Ureter (tissue), 1 donor: ENCODE measurements at places on chromosomes 3 and 15. TPM values are rescaled to one million over a fixed set of nuclear protein-coding genes. Genes with fewer than 3 reads are reported as not detected.

DNA sequence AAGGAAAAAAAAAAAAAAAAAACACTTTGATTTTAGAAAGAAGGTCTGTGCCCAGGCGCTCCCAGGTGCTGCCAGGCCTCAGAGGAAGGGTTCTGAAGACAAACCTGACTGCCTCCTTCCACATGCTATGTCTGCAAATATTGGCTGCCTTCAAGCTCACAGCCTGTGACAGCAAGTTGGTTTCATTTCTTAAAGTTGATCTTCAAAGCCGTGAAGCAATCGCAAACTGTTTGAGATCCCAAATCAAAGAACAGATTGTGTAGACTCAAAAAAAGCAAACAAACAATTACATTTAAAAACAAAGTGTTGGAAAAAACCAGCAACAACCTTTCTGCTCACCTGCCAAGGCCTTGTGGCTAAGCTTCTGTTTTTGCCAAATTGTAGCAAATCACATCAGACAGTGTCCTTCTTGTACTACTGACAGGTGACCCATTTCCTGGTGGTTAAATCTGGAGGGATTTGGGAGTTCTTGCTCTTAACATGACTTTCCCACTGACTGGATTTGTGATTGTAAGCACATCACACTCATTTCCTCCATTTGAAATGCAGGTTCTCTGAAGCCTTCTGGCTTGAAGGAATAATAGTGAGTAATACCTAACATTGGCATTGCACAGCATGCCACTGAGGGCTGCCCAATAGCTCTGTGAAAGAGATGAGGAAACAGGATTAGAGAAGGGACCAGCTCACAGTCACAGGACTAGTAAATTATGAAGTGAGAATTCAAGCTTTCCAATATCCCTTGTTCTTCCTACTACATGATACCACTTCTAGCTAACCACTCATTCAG lies 502.4 kb downstream of the LPP start:
- no peak for DNase-seq

Gene C15orf40
- 28.1 TPM for total RNA-seq

Gene EPHA6
- total RNA-seq: 13.2 TPM

Gene ZNF660
- total RNA-seq: 7.5 TPM

- DNase-seq: no peak
These were observed 69.9 kb downstream of the LRIG1 start for GRCh38 chr3:66430876-66431275.

DNA sequence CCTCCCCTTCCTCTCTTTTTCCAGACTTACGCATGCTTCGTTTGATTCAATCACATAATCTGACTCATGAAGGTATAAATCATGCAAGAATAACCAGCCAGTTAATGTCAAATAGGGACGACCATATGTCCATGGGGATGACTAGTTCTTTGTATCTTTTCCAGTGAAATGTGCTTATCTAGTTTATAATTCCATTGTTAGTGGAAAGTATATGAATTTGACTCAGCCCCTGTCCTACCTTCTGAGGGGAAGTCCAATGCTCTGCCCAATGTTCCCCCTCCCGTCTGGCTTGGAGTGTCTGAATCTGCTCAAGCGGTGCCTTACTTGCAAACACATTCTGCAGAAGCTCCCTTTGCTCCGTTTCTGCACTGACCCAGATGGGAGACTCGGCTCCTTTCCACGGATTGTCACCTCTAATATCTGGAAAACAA lies 55.0 kb upstream of the EPHB3 start:
- DNase-seq: no peak

DNA sequence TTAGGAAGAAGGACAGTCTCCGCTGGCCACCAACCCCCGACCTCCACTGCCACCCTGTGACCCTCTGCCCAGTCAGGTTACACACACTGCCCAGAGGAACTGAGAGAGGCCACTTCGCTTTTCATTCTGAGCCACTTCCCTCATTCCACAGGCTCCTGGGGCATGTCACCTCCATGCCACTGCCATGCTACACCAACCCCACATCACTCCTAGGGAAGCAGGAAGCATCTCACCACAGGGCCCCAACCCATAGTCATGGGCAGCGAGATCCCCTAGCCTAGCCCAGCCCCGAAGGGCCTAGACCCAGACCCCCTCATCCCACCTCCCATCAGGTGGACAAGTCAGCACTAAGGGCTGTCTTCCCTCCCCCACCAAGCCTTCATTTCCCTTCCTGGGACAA lies 1.4 kb downstream of the PLCB2 start:
- DNase-seq: no peak

Gene TMEM266
- 0.52 TPM for total RNA-seq

- no peak for DNase-seq
These were observed 468.6 kb downstream of the CNTN6 start for GRCh38 chr3:1561427-1561826.

- no peak for DNase-seq
These were observed 420.4 kb downstream of the EPHA3 start for GRCh38 chr3:89527736-89528305.

Gene DNASE1L3
- total RNA-seq: 6.1 TPM

GRCh38 chr15:71538181-71538580 lies 272.2 kb upstream of the NR2E3 start:
- DNase-seq: no peak

Gene SNAPC5
- 29.2 TPM for total RNA-seq

Gene CACNA2D2
- 2.6 TPM for total RNA-seq

GRCh38 chr3:178155521-178155920 lies 380.7 kb upstream of the KCNMB2 start:
- DNase-seq: no peak

Gene SATB1
- total RNA-seq: 59.7 TPM

- DNase-seq: no peak
These were observed 22.9 kb upstream of the HHATL start for GRCh38 chr3:42725454-42725853.

- DNase-seq: no peak
These were observed 1.9 kb downstream of the IVD start for GRCh38 chr15:40407330-40407990.

GRCh38 chr3:186209810-186210752 lies 101.2 kb upstream of the ETV5 start:
- peak; percentile 47 for DNase-seq

DNA sequence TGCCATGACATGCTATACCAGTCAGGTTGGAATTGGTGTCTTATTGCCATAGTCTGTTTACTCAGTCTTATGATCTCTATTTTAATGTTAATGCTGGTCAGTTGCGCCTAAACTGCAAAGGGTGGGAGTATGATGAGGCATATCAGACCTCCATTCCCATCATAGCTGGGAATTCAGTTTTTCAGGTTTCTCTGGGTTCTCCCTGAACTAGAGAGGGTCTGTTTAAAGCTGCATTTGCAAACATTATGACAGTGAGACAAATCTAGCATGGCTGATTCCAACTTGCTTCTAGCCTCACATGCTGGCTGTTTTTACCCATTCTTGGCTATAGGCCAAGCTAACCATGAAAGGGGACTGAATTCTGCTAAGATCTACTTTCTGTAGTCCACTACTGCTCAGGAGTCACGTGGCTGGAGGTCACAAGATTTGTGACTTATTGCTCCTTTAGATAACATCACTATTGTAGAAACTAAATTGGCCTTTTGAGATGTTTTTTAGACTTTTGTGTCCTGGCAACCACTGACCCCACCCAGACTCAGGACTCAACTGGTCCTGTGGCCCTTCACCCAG lies 96.5 kb downstream of the TGFBR2 start:
- no peak for DNase-seq

GRCh38 chr15:80989518-80990478 lies at the start of gene MESD:
MESD (minus strand) TSS chr15:80989819; CDS start chr15:80989791, 28 bp downstream.
- peak; percentile 99 for DNase-seq

DNA sequence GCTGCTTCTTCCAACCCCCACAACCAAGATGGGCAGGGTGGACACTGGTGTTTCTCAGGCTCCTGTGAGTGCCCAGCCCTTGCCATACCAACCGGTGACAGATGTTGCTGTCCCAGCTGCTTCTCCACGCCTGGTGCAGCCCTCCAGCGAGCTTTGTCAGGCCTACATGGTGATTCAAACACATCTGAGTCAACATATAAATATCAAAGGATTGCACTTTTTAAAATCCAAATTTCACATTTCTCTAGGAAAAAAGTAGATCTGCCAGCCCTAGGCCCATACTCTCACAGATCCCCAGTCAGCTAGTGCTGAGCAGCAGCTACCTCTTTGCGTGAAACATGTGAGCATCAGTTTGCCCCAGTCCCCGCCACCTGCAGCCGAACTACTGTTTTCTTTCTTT lies 52.7 kb downstream of the RPN1 start:
- DNase-seq: no peak

Gene GOLGA8S
- 0.65 TPM for total RNA-seq

DNA sequence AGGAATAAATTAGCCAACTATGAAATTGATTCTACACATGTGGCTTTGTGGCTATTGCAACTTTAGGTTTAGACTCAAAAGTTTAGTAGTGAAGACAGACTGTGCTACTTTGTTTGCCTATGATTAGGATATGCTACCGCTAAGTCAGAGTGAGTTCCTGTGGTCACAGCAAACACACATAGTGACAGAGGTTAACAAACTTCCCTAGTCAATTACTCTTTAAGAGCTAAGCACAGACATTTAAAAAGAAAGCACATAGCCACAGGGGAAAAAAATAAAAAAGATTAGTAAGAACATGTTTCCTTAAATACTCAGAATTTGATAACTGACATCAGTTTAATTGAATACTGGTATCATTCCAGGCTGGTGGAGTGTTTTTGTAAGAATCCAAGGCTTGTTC lies 207.1 kb downstream of the GBE1 start:
- DNase-seq: no peak

- DNase-seq: no peak
These were observed 44.2 kb upstream of the ATG7 start for GRCh38 chr3:11228041-11228440.

Gene CLEC3B
- total RNA-seq: 58.9 TPM

DNA sequence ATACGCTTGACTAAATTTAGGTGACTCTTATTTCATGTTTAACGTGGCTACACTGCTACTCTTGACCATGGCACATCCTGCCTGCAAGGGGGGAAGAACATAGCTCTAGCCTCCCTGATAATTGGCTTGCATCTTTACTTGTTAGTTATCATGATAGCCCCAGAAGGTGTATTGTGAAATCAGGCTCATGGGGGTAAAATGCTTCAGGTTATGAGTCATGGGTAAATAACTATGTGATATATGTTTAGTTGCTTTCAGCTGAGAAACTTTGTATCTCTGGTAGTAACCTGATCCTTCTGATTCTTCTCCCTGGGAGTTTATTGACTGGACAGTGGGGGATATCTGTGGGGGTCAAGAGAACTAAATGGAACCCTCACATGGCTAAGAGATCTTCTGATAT lies 660.8 kb upstream of the UBE2E2 start:
- DNase-seq: no peak

Gene TOP2B
- 192 TPM for total RNA-seq

Gene RPP25
- 7.3 TPM for total RNA-seq

DNA sequence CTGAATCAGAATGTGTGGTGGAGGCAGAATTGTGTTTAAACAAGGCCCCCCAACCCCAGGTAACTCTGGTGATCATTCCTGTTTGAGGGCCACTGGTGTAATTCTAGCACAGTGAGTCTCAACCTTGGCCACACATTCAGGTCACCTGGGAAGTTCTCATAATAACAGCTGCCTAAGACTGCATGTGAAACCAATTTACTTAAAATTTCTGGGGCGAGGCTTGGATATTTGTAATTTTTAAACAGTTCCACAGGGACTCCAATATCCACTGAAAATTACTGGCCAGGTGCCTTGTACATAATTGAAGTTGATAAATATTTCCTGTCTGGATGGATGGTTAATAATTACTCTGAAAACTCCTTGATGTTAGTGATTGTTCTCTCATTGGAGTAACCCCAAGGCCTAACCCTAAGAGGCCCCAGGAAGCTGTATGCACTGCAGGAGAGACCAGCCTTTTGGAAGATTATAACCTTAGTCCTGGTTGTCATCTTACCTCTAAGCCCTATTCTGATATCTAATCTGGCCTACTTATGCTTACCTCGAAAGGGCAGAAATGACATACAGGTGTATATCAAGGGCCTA lies 25.7 kb upstream of the EPHB1 start:
- no peak for DNase-seq

- DNase-seq: no peak
These were observed 115.1 kb downstream of the FHIT start for GRCh38 chr3:61136191-61136590.

Gene SLC30A4
- total RNA-seq: 5.8 TPM

Gene PRR20G
- total RNA-seq: not detected

DNA sequence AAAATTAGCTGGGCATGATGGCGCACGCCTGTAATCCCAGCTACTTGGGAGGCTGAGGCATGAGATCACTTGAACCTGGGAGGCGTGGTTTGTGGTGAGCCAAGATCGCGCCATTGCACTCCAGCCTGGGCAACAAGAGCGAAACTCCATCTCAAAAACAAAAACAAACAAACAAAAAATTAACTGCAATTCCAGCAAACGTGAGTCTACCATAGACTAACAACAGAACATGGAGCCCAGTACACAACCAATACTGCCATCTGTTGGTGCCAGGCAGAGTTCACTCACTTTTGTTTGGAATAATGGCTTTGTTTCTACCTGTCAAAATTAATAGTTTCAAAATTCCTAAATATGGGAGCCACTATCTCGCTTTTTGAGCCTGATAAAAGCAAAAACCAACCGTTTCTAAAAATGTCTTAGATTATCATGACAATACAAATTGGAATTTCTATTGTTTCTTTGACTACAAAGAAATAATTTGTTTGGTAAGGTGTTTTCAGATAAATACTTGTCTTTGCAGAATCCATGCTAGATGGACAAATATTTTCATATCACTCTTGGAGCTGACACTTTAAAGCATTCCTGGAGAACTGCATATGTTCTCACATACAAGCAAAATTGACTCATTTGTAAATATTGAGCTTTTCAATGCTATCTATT lies 45.0 kb downstream of the GPR176 start:
- no peak for DNase-seq

DNA sequence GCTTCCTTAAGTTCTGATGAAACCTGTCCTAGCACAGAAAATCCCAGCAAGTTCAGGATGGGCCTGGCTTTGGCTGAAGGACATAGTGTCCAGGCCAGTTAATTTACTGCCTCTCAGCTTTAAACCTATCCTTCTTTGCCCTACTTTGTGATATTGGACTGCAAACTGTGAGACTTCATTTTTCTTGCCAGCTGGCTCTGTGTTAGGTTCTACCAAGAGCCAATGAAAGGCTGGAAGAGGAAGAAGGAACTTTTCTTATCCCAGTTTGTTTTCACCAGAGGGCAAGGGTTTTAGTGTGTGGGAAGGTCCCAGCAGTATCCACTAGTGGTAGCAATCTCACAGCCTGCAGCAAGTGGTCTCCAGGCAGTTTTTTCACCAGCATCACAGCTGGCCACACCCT lies 18.2 kb downstream of the DCUN1D1 start:
- no peak for DNase-seq

- DNase-seq: no peak
These were observed 9.5 kb upstream of the KNSTRN start for GRCh38 chr15:40372981-40373380.

Gene MOBP
- total RNA-seq: not detected

Gene SLC28A1
- not detected for total RNA-seq

GRCh38 chr15:66164788-66165187 lies 88.8 kb downstream of the MEGF11 start:
- no peak for DNase-seq
